Right atrium auricular region (tissue), 2 donors: ENCODE measurements at places on chromosomes 5 and 9.

- no peak for DNase-seq
These were observed 868 bp upstream of the C1QTNF2 start for GRCh38 chr5:160371294-160371693.

- no peak for DNase-seq
These were observed 460.8 kb downstream of the MTRR start for GRCh38 chr5:8329773-8330172.

DNA sequence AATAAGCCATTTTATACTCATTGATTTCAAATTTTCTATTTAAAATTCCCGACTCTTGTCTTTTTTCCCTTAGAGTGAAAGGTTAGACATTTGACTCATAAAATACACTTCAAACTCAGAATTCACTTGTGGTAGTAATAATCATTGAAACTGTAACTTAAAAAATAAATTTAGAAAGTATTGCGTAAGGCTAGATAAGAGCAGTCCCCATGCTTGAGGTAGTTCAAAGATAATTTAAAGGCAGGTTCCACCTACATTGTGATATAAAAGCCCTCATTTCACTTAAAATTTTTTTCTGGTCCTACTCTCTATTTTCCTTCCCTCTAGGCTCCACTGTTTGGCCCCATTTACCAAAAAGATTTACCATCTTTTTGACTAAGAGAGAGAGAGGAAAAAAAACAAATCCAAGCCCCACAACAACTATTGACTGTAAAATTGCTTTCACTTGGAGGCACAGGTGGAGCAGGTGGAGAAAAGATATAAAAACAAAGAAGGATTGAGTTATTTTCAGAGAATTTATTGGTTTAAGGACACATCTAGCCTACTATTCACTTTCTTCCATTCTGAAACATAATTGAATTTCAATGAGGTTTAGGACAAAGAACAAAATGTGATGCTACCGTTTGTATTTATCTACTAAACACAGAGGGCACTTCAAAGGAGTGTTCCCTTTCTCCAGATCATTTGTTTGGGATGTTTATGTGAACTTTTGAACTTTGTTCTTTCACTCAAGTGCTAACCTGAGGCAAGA is 61.0 kb downstream of the FBXO4 start:
- no peak for DNase-seq

GRCh38 chr5:173781816-173782670 is 106.1 kb upstream of the CPEB4 start:
- DNase-seq, result peak; percentile 91

GRCh38 chr9:89879701-89880100 is 274.9 kb downstream of the GADD45G start:
- DNase-seq, result peak; percentile 78

- no peak for DNase-seq
These were observed 16.4 kb upstream of the C5orf58 start for GRCh38 chr5:170216257-170216864.

DNA sequence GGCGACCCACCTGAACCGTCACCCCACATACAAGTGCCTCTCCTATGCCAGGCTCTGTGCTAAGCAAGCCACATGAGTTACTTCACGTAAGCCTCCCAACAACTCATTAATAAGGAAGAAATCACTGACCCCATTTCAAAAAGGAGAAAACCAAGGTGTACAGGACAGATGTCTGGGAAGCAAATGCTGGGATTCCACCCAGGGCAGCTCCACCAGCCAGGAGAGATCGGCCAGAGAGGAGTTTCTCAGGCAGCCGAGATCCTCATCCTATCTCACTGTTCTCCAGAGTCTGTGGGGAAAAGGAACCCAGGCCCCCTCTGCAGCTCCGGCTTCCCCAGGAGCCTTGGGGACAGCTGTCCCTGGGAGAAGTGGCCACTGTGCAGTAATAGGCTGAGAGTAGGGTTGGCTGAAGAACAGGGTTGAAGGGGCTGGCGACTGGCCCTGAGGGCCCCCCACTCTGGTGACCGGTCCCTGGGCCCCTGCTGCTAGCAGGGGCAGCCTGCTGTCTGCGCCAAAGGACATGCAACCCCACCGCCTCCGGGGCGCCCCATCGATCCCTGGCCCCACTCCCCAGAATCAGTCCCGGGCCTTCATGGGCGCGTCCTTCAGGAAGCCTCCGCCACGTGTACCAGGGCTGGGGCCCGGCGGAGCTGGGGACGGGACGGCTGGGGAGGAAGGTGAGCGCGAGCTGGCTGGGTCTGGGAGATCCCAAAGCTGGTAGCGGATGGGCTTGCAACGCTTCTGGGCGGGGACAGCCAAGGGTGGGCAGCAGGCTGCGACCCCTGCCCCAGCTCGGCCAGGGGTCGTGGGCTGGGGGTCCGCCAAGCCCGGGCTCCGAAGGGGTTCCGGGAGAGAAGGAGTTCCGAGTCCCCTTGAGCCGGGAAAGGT is 44.1 kb upstream of the STXBP1 start:
- no peak for DNase-seq

GRCh38 chr9:105681724-105682123 is 12.6 kb upstream of the TMEM38B start:
- no peak for DNase-seq

GRCh38 chr5:139684881-139685749 is 37.0 kb downstream of the CXXC5 start:
- DNase-seq, result no peak

GRCh38 chr5:3793162-3793561 is 197.5 kb downstream of the IRX1 start:
- no peak for DNase-seq

DNA sequence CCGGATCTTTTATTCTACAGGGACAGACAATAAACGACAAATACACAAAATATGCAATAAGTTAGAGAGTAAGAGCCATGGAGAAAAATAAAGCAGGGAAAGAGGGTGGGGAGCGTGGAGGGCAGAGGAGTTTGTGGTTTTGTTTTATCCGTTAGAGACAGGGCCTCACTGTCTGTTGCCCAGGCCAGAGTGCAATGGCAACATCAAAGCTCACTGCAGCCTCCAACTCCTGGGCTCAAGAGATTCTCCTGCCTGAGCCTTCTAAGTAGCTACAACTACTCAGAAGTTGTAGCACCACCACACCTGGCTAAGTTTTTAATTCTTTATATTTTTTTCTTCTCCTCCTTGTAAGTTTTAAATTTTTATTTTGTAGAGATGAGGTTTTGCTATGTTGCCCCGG is 54.5 kb upstream of the CTNNA1 start:
- DNase-seq, result no peak

DNA sequence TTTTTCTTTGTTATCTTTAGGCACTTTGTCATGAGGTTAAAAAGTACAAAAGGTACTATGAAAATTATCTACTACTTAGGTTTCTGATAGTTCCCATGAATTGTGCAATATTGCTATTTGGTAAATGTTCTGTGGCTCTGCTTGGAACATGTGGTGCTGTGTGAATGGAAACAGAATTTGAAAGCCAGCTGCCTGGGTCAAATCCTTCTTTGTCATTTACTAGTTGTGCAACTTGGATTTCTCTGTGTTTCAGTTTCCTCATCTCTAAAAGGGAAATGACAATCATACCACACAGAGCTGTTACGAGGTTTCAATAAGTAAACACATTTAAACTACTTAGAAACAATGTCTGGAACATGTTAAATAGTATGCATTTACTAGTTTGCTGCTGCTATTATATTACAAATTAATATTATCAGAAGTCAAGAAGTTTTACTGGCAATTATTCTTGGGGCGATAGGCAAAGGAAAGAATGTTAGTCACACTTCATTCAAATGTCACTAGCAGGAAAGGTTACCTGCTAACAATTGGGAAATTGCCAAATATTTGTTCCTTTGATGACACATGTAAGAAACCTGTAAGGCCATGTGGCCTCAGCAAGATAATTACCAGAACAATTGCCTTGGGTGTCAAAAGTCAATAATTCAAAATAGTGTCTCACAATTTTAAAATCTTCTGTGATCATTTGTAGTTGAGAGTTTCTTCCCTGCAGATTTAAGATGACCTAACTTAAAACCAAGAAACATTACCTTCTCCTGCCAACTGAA is 184.8 kb downstream of the KIAA0825 start:
- DNase-seq, result peak; percentile 68

- no peak for DNase-seq
These were observed 88.8 kb downstream of the SREK1 start for GRCh38 chr5:66232706-66233445.

GRCh38 chr5:142221091-142221860 is 103.5 kb downstream of the SPRY4 start:
- DNase-seq, result no peak

DNA sequence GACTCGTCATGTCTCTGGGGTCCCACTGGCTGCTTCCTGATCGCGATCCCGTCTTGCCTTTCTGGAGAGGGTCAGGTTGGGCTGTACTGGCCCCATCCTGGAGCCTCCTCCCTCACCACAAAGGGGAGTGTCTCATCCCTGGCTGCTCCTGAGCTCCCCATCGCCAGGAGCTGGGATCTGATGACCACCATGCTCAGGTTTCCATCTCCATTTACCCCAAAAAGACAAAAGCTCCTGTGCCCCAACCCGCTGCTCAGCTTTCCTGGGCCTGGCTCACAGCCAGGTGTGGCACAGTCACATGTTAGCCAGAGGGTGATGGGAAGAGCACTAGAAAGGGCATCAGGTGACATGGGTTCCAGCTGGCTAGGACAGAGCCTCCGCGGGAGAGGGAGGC is 47.3 kb upstream of the CDKN2AIPNL start:
- DNase-seq, result no peak

DNA sequence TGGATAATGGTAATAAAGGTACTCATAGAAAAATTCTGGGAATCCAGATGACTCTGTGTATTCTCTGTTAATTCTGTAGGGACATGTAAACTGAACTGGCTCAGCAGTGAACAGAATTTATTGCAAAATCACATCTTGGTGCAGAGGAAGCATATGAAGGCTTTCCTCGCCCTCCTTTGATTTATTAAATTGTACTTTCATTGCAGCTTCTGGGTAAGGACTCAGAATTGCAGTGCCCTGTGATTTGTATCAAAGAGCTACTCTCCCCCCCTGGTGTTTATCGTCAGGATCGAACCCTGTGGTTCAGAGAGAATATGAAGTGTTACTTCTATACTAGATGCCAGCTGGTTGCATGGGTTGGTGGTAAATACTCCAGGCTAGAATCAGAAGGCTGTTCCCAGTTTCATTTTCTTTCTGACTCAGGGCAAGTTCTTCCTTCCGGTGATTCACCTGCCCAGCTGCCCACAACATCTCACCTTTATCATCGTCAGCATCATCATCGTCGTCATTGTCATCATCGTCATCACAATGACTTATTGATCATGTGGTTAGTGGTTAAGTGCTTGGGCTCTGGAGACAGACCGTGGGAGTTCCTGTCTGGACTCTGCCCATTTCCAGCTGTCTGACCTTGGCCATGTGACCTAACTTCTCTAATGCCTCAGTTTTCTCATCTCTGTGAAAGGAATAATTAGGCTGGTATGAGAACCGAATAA is 238.8 kb downstream of the ARHGAP26 start:
- DNase-seq, result peak; percentile 59

- no peak for DNase-seq
These were observed 686.5 kb upstream of the DMAC1 start for GRCh38 chr9:8486095-8486494.

GRCh38 chr5:132254321-132254977 is 3.0 kb upstream of the PDLIM4 start:
- no peak for DNase-seq

DNA sequence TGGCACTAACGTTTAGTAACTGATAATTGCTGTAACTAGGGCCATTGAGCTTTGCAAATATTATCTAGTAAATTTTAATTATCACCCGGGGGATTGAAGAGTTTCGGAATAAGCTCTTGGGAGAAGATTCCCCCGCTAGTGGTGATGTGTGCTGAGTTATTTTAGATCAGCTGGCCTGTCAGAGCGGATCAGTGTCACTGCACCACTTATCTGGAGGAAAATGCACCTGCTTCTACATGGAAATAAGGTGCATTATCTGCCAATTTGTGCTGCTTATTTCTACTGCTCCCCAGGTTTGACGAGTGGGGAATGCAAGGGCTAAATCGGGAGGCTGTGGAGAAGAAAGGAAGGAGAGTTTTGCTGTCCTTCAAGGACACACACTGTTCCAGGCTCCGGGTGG is 518.6 kb downstream of the TLE4 start:
- DNase-seq, result no peak

- DNase-seq, result no peak
These were observed 132.2 kb upstream of the PTGER4 start for GRCh38 chr5:40547557-40547956.

- no peak for DNase-seq
These were observed 29.8 kb downstream of the FUBP3 start for GRCh38 chr9:130609163-130609562.

DNA sequence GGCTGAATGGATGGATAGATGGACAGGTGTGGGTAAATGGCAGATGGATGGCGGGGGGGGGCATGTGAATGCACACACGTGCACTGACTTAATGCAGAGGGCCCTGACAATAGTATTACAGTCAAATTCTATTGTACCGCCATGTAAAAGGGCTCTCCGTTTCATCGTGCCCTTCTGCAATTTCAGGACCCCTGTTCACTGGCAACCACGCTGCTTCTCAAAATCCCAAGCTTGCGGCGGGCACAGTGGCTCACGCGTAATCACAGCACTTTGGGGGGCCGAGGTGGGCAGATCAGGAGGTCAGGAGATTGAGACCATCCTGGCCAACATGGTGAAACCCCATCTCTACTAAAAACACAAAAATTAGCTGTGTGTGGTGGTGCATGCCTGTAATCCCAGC is 211.4 kb downstream of the BNC2 start:
- no peak for DNase-seq
